ENCODE measurements at places on chromosomes 1 and 21. TPM values are rescaled to one million over a fixed set of nuclear protein-coding genes. Genes with fewer than 3 reads are reported as not detected.

PHC2 gene
- 69.0 TPM for total RNA-seq

NPHS2 gene
- not detected for total RNA-seq

PAPPA2 gene
- under 0.01 TPM for total RNA-seq

CELA2B gene
- total RNA-seq, result not detected

LRRC3 gene
- total RNA-seq, result 0.99 TPM

OR2T29 gene
- total RNA-seq, result not detected

FMO2 gene
- 0.20 TPM for total RNA-seq

TMEM54 gene
- total RNA-seq, result 21.1 TPM

TGFB2 gene
- total RNA-seq, result 122 TPM

MUTYH gene
- 5.9 TPM for total RNA-seq

ADGRL2 gene
- total RNA-seq, result 16.3 TPM

LRRIQ3 gene
- under 0.01 TPM for total RNA-seq

S100A11 gene
- total RNA-seq, result 18.7 TPM

CHRM3 gene
- total RNA-seq, result 0.20 TPM

TMEM222 gene
- total RNA-seq, result 24.2 TPM

FBXO2 gene
- total RNA-seq, result 2.2 TPM

PLA2G5 gene
- under 0.01 TPM for total RNA-seq

PCSK9 gene
- under 0.01 TPM for total RNA-seq

HPDL gene
- 0.60 TPM for total RNA-seq

SLC30A10 gene
- under 0.01 TPM for total RNA-seq

VASH2 gene
- under 0.01 TPM for total RNA-seq

NDC1 gene
- 8.5 TPM for total RNA-seq

FCRL6 gene
- not detected for total RNA-seq

CAPN8 gene
- total RNA-seq, result not detected

S100A7A gene
- not detected for total RNA-seq

RUNX3 gene
- total RNA-seq, result not detected

TBX15 gene
- under 0.01 TPM for total RNA-seq

SH2D1B gene
- total RNA-seq, result not detected

PTGFR gene
- under 0.01 TPM for total RNA-seq

LCE1C gene
- total RNA-seq, result not detected

DENND2D gene
- total RNA-seq, result 1.4 TPM

CORT gene
- 0.20 TPM for total RNA-seq

ATAD3C gene
- under 0.01 TPM for total RNA-seq

USH2A gene
- not detected for total RNA-seq

PTGER3 gene
- under 0.01 TPM for total RNA-seq

NUDC gene
- 17.4 TPM for total RNA-seq

FCRL4 gene
- not detected for total RNA-seq

TESK2 gene
- total RNA-seq, result 3.3 TPM

COL8A2 gene
- total RNA-seq, result 1.6 TPM

SLAMF9 gene
- total RNA-seq, result not detected

NFYC gene
- 11.3 TPM for total RNA-seq

C4BPA gene
- not detected for total RNA-seq

RHBDL2 gene
- not detected for total RNA-seq

APCS gene
- not detected for total RNA-seq

LORICRIN gene
- not detected for total RNA-seq

ALPL gene
- total RNA-seq, result not detected

CFAP45 gene
- total RNA-seq, result 0.22 TPM

AMY1B gene
- total RNA-seq, result not detected

SHE gene
- total RNA-seq, result 91.7 TPM

SARS1 gene
- total RNA-seq, result 118 TPM

VSIG8 gene
- total RNA-seq, result not detected

MARK1 gene
- total RNA-seq, result 0.65 TPM

CYP4X1 gene
- total RNA-seq, result 0.87 TPM

PRRX1 gene
- 0.65 TPM for total RNA-seq

PADI3 gene
- under 0.01 TPM for total RNA-seq

DENND1B gene
- total RNA-seq, result 2.0 TPM

KCNK2 gene
- under 0.01 TPM for total RNA-seq

RGS5 gene
- total RNA-seq, result 70.6 TPM

F13B gene
- total RNA-seq, result under 0.01 TPM

Measured in lung microvascular endothelial cell (primary cell).